Prostate gland (tissue), 2 donors: ENCODE measurements at places on chromosomes 6 and 20. TPM values are rescaled to one million over a fixed set of nuclear protein-coding genes. Genes with fewer than 3 reads are reported as not detected.

Gene PXDC1
- 59.5 TPM for total RNA-seq

Gene CENPQ
- 3.5 TPM for total RNA-seq

GRCh38 chr20:62122654-62123449 is 577 bp downstream of the LSM14B start:
- DNase-seq, result peak; percentile 33
- H3K4me1 ChIP-seq, result peaks cover 10% of the 10 kb centered on the region
- H3K27me3 ChIP-seq, result no peaks in the 10 kb centered on the region

DNA sequence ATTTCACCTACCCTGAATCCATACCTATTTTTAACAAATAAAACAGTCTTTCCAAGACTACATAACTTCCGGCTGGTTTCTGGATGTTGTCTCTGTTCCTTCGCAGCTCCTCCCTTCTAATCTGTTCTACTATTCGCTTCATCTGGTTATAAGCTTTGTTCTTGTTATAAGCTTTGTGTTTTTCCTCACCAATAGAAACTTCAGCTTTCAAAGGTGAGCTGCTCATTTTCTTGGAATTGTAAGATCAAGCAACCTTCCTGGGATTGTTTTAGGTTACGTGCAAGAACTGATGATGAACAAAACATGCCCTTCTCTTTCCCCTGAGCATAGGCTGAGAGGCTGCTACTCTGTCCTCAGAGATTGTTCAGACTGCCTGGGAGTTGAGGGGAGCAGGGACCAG is 2.1 kb downstream of the GFOD1 start:
- DNase-seq, result no peak
- peak overlapping the region; percentile 66 for H3K4me3 ChIP-seq
- peak overlapping the region; percentile 12 for H3K27ac ChIP-seq
- H3K36me3 ChIP-seq, result no peaks in the 10 kb centered on the region
- no peaks in the 10 kb centered on the region for H3K4me1 ChIP-seq
- H3K27me3 ChIP-seq, result no peaks in the 10 kb centered on the region

Gene MOCS3
- total RNA-seq, result 7.9 TPM

Gene TGM2
- total RNA-seq, result 39.6 TPM
